ENCODE measurements at places on chromosomes 1 and 21. TPM values are rescaled to one million over a fixed set of nuclear protein-coding genes. Genes with fewer than 3 reads are reported as not detected.

DNA sequence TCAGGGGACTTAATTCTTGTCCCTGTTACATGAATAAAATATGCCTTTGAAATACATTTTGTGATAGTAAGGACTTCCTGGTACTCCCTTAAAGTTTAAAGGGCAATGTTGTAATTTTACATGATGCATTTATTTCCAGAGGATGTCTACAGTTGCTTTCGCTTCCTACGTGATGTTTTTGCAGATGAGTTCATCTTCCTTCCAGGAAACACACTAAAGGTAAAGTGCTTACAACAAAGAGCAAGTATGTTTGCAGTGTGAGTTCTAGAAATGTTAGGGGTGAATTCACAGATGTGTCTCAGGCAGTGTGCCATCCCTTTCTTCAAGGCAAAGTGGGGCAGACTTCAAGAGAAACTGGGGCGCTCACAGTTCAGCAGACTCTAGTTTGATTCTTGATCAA is 31.2 kb downstream of the GNPAT start:
- DNase-seq = no peak

GRCh38 chr1:224169718-224170270 is 13.2 kb upstream of the DEGS1 start:
- DNase-seq = no peak

GRIK1 gene
- not detected for total RNA-seq

GRCh38 chr21:45328198-45329091 is 40.8 kb upstream of the POFUT2 start:
- DNase-seq = no peak

- no peak for DNase-seq
Measured at GRCh38 chr1:8438489-8438888, 120.6 kb downstream of the SLC45A1 start.

- peak; percentile 42 for DNase-seq
Measured at GRCh38 chr1:240122639-240123613, 31.2 kb downstream of the FMN2 start.

DNA sequence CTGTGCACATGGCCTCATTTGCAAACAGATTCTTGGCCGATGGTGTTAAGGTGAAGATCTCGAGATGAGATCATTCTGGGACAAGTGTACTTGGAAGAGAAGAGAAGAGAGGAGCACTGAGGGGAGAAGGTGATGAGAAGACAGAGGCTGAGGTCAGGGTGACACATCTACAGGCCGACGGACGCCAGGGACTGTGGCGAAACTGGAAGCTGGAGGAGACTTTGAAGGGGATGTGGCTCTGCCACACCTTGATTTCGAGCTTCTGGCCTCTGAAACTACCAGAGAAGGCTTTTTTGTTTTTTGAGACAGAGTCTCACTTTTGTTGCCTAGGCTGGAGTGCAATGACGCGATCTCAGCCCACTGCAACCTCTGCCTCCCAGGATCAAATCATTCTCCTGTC is 137.5 kb upstream of the TMEM51 start:
- no peak for DNase-seq

DNA sequence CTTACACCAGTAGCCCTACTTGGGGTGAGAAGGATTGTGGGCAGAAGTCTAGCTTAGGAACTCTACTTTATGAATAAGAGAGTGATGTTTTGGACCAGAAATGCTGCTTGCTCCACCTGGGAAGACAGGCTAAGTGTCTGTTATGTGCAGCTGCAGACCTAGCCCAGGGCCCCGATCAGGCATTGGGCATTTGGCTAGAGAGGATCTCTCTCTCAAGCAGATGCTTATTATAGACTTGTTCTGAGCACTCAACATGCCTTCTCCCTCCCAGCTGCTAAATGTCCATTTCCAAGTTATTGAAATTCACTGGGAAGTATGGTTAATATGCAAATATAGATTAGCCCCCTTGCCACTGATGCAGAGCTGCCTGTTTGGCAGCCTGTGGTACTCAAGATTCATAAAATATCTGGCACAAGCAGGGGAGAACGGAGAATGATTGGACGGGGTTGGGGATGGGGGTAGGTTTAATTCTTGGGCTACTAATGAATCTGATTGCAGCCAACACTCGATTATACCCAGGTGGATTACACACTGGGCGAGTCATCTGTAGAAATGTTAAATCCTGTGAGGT is 115.9 kb downstream of the KCND3 start:
- DNase-seq = no peak

DNA sequence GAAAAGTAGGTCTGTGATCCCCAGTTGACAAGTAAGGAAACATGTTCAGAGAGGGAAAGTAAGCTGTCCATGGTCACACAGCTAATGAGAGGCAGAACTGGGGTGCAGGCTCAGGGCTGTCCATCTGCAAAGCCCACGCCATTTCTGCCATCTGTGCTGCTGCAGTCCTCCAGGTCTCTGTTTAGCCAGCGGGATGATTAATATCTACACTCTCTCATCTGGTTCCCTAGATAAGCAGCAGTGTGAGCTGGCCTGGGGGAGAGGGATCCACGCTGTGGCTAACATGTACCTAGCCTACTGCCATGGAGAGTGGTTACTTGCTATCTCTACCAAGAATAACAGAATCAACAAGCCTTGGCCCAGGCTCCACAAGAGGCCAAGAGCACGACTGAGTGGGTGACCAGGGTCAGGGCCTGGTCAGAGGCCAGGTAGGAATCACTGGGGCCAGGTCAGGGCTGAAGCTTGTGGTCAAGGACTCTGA is 75.2 kb downstream of the TRABD2B start:
- no peak for DNase-seq

DNA sequence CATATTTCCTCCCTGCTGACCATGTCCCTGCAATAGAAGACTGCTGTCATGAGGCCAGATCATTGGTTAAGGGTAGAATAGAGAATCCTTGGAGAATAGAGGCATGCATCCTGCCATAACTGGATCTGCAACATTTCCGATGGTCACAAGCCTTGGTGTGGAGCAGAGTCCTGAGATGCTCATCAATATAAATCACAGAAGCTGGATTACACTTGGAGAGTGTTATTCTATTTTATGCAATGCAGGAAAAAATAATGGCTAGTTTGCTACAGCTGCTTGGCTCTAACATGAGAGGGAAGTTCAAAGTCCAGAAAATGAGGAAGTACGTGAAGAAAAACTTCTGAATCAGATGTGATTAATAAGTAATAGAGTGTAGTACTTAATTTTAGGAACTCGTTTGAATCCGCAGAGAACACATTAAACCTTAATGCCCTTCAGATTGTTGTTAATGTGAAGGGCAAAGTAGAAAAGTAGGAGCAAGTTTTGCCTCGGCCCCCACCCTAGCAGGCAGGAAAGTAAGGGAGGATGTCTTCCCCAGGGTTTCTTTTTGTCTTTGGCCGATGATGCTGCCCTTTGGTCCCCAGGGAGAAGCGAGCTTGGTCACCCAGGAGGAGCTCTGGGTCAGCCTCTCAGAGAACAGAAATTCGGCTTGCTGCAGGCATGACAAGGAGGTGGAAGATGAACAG is 59.5 kb downstream of the KCNK1 start:
- DNase-seq = no peak

DNA sequence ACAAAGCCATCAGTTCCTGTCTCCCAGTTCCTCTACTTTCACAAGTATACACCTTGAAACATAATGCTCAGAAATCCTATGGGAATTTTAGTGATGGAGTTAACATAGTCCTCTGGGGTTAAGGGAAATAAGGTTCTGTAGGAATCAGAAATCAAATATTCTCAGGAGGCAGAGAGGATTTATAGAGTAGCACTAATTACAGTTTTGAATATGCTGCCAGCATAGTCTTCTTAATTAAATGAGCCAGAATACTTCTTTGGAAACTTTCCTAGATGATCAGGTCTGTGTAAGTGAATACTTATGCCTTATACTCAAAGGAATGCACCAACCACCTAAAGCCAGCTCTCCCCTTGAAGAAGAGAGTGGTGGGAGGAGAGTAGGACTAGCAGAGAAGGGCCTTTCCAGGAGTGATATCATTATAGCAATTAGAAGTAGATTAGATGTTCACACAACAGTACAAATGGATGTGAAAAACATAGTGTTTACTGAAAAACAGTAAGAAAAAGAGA is 31.4 kb upstream of the DIRAS3 start:
- DNase-seq = no peak

- no peak for DNase-seq
Measured at GRCh38 chr1:232901255-232901654, 49.2 kb upstream of the NTPCR start.

All from myocyte (in vitro differentiated cells).